ENCODE measurements at places on chromosomes 2 and 18. TPM values are rescaled to one million over a fixed set of nuclear protein-coding genes. Genes with fewer than 3 reads are reported as not detected.

GRCh38 chr2:97745474-97746174, 32.2 kb downstream of the ZAP70 start:
- peaks cover 11% of the 10 kb centered on the region for H3K36me3 ChIP-seq
- H3K27ac ChIP-seq, result peak overlapping the region; percentile 15
- no peaks in the 10 kb centered on the region for H3K27me3 ChIP-seq
- peaks cover 54% of the 10 kb centered on the region for H3K4me1 ChIP-seq

GRCh38 chr18:25946540-25946939, 143.9 kb downstream of the SS18 start:
- H3K4me3 ChIP-seq, result no peak overlapping the region
- DNase-seq, result no peak
- H3K4me1 ChIP-seq, result no peaks in the 10 kb centered on the region
- peaks cover 20% of the 10 kb centered on the region for H3K27me3 ChIP-seq
- H3K36me3 ChIP-seq, result no peaks in the 10 kb centered on the region
- H3K27ac ChIP-seq, result no peak overlapping the region

DNA sequence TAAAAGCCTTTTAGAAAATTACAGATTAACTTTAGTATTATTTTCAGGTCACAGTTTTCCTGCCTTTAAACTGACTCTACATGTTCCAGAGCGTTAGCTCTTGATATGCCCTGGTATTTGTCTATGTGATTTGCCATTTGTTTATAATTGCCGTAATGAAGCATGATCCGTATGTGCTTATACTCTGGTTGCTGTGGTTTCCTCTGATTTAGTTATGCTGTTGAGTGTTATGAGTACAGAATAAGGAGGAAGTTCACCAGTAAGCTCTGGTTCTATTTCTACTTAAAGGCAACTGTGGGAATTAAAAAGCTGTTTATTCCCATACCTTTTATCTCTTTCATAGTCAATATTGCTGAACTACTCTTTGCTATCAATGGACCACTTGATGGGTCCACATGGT, 123.5 kb downstream of the OSBPL6 start:
- H3K4me3 ChIP-seq, result no peak overlapping the region
- no peaks in the 10 kb centered on the region for H3K4me1 ChIP-seq

- peaks cover 14% of the 10 kb centered on the region for H3K4me1 ChIP-seq
- H3K36me3 ChIP-seq, result no peaks in the 10 kb centered on the region
- no peak overlapping the region for H3K4me3 ChIP-seq
- peaks cover 73% of the 10 kb centered on the region for H3K27me3 ChIP-seq
Measured at GRCh38 chr2:219058541-219059374, 2.0 kb downstream of the IHH start.

- H3K4me3 ChIP-seq, result no peak overlapping the region
- H3K4me1 ChIP-seq, result no peaks in the 10 kb centered on the region
- H3K27me3 ChIP-seq, result no peaks in the 10 kb centered on the region
Measured at GRCh38 chr2:6392966-6393365, 472.7 kb downstream of the CMPK2 start.

GRCh38 chr18:9737472-9738121, 29.5 kb downstream of the RAB31 start:
- no peak overlapping the region for H3K27ac ChIP-seq
- DNase-seq, result no peak
- H3K36me3 ChIP-seq, result no peaks in the 10 kb centered on the region
- H3K27me3 ChIP-seq, result peaks cover 51% of the 10 kb centered on the region
- no peak overlapping the region for H3K4me3 ChIP-seq
- peaks cover 17% of the 10 kb centered on the region for H3K4me1 ChIP-seq

DNA sequence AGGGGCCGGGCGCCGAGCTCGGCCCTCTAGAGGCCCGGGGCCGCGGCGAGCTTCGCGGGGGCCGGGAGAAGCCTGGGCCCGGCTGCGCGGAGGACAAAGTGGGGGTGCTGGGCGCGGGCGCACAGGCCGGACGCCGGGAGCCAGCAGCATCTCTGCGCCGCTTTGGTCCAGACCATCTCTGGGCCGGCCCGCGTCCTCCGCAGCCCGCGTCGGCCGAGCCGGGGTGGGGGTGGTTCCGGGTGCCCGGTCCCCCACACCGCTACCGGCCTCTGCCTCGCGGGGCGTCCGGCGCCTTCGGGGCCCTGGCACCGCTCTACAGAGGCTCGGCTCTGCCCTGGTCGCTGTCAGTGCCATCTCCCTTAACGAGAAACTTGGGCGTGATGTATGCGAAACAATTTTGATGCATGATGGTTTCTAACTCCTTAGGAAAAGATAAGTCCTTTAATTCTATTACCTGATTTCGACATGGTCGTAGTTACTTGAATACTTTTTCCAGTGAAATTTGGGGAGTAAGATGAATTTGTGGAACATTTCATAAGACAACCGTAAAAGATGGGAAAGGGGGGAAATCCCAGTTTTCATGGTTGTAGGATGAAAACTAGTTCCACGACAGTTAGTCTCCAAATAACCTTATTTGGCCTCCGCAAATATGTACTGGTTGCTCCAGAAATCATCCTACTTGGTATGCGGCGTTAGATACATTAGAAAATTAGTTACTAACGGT, 562 bp downstream of the TWSG1 start:
- H3K27ac ChIP-seq, result peak overlapping the region; percentile 58
- H3K36me3 ChIP-seq, result peaks cover 1% of the 10 kb centered on the region
- DNase-seq, result no peak
- H3K27me3 ChIP-seq, result peaks cover 14% of the 10 kb centered on the region
- peaks cover 28% of the 10 kb centered on the region for H3K4me1 ChIP-seq

DNA sequence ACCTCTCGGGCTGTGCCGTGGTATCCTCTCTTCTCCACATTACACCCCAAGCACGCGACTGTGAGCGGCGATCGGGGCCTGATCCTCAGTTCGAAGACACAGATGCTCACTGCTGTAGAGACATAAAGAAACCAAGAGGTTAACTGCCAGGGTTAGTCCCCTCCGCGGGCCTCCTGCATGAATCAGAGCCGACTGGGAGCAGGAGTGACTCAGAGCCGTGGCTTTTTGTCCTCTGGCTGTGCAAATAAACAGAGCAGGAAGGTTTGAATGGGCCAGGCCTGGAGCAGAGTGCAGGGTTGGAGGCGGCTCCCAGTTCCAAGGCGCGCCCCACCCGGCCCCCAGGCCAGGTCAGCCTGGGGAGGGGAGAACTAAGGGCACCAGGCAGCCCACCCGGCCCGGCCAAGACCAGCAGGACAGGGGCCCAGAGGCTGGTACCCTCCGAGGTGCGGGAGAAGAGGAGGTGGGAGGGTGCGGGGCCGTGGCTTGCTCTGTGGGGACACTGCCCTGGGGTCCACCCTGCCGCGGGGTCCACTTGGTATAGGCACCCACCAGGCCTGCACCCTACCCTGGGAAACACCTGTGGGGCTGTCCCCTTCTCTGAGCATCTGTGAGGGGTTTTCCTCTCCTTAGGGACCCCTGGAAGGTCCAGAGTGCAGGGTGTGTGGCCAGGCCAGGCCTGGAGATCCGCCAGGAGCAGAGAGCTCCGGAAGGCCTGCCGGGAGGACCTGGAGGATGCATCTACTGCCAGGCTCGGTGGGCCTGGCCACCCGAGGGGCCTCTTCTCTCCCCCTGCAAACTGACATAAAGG, 16.5 kb downstream of the TWIST2 start:
- H3K4me3 ChIP-seq, result no peak overlapping the region
- no peaks in the 10 kb centered on the region for H3K36me3 ChIP-seq
- DNase-seq, result no peak
- H3K4me1 ChIP-seq, result no peaks in the 10 kb centered on the region
- no peak overlapping the region for H3K27ac ChIP-seq

- no peak overlapping the region for H3K4me3 ChIP-seq
- no peaks in the 10 kb centered on the region for H3K36me3 ChIP-seq
- peaks cover 11% of the 10 kb centered on the region for H3K27me3 ChIP-seq
- no peak overlapping the region for H3K27ac ChIP-seq
Measured at GRCh38 chr18:49678440-49678839, 116.6 kb downstream of the LIPG start.

- peaks cover 2% of the 10 kb centered on the region for H3K27me3 ChIP-seq
- H3K36me3 ChIP-seq, result no peaks in the 10 kb centered on the region
- no peak for DNase-seq
- no peaks in the 10 kb centered on the region for H3K4me1 ChIP-seq
- H3K4me3 ChIP-seq, result no peak overlapping the region
Measured at GRCh38 chr2:95300450-95300849, 3.3 kb downstream of the KCNIP3 start.

- DNase-seq, result no peak
- H3K27me3 ChIP-seq, result peaks cover 4% of the 10 kb centered on the region
- no peaks in the 10 kb centered on the region for H3K36me3 ChIP-seq
- H3K27ac ChIP-seq, result no peak overlapping the region
Measured at GRCh38 chr2:174002679-174003078, 37.5 kb upstream of the SP3 start.

DNA sequence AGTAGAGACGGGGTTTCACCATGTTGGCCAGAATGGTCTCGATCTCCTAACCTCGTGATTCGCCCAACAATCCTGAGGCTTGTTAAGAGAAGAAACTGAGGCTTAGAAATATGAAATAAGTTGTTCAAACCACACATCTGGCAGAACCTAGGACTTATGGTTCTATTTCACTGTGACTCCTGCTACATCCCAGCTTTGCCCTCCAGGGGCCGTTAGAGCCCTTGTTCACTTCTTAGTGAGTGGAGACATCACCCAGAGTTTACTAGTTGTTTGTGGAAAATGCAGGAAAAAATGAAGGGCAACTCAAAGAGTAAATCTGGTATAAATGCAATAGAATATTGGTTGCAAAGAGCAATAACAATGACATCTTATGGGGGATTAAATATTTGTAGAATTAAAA, 43.9 kb downstream of the MARCHF4 start:
- no peak overlapping the region for H3K4me3 ChIP-seq
- no peaks in the 10 kb centered on the region for H3K4me1 ChIP-seq
- no peaks in the 10 kb centered on the region for H3K27me3 ChIP-seq
- no peak overlapping the region for H3K27ac ChIP-seq
- H3K36me3 ChIP-seq, result no peaks in the 10 kb centered on the region
- no peak for DNase-seq

DNA sequence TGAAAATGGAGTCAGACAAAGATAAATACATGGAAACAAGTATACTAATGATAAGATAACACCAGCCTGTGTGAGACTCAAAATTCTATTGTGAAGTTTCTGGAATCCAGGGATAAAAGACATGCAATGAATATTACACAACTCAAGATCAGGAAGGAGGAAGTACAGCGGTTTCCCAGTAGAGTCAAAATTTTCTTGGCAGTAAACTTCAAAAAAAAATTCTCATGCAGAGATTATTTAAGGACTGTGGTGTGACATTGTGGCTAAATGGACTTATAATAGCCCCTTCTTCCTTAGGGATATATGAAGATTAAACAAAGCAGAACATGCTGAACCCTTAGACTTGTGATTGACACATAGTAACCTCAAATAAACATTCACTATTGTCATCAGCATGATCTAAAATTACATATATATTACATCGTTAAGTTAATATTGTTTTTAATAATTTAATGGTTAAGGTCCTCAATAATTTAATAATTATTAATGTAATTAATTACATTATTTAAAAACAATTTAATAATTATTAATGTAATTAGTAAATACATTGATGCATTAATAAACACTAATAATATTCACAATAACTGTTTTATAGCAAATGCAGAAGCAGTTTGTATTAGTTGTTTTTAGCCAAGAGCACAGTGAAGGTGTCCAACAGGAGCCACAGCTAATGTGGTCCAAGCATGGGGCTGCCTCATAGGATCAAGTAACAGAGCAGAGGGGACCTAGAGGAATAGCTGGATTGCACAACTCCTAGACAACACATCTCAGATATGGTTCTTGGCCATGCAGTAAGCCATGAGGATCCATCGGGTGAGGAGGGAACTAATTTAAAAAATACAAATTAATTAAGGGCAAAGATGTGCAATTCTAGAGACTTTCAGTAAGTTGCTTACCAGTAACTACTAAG, 77.3 kb downstream of the POLE4 start:
- H3K27me3 ChIP-seq, result no peaks in the 10 kb centered on the region
- no peak overlapping the region for H3K27ac ChIP-seq
- peaks cover 9% of the 10 kb centered on the region for H3K4me1 ChIP-seq
- DNase-seq, result no peak
- H3K36me3 ChIP-seq, result no peaks in the 10 kb centered on the region

- no peaks in the 10 kb centered on the region for H3K27me3 ChIP-seq
- no peak overlapping the region for H3K4me3 ChIP-seq
- H3K27ac ChIP-seq, result no peak overlapping the region
- no peaks in the 10 kb centered on the region for H3K36me3 ChIP-seq
- no peak for DNase-seq
- no peaks in the 10 kb centered on the region for H3K4me1 ChIP-seq
Measured at GRCh38 chr2:109001201-109001600, 12.2 kb upstream of the EDAR start.

GRCh38 chr2:135703300-135703699, 38.4 kb upstream of the UBXN4 start:
- peaks cover 2% of the 10 kb centered on the region for H3K36me3 ChIP-seq
- H3K27me3 ChIP-seq, result no peaks in the 10 kb centered on the region
- no peaks in the 10 kb centered on the region for H3K4me1 ChIP-seq
- H3K4me3 ChIP-seq, result no peak overlapping the region

GRCh38 chr2:197191177-197191939, 119.2 kb downstream of the ANKRD44 start:
- DNase-seq, result no peak
- H3K36me3 ChIP-seq, result peaks cover 16% of the 10 kb centered on the region
- H3K27me3 ChIP-seq, result no peaks in the 10 kb centered on the region

Gene TRABD2A
- 85.5 TPM for total RNA-seq

Gene ZSCAN30
- 23.5 TPM for total RNA-seq

Gene RAB27B
- total RNA-seq, result 1.4 TPM

Gene LMAN2L
- 7.3 TPM for total RNA-seq

Gene TMEM247
- not detected for total RNA-seq

Gene ANKZF1
- total RNA-seq, result 170 TPM

Gene EFEMP1
- total RNA-seq, result not detected

All from activated naive CD8-positive, alpha-beta T cell treated with anti-CD3 and anti-CD28 coated beads, Interleukin-2, amount 10 ng/mL, durations not matched to agents 7 days and 5 days (primary cell).